ENCODE measurements at places on chromosomes 3 and 15.

DNA sequence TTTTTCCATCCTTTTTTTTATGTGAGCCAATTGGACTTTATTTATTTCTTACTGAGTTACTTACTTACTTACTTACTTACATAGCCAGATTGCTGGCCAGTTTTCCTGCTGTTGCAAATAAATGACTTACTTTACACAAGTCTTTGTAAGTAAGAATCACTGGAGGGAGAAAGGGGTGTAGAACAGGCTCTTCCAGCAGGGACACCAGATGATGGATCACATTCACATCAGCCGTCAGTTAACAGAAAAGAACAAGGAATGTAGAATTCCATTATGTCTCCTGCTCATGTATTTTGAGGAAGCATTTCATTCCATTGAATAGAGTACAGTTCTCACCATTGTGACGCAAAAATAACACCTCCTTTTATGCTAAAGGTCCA is 188.6 kb downstream of the FNDC3B start:
- DNase-seq: no peak

GRCh38 chr3:194203482-194204041 is 67.6 kb downstream of the HES1 start:
- DNase-seq: no peak

GRCh38 chr3:108495717-108496116 is 14.7 kb downstream of the MYH15 start:
- no peak for DNase-seq

DNA sequence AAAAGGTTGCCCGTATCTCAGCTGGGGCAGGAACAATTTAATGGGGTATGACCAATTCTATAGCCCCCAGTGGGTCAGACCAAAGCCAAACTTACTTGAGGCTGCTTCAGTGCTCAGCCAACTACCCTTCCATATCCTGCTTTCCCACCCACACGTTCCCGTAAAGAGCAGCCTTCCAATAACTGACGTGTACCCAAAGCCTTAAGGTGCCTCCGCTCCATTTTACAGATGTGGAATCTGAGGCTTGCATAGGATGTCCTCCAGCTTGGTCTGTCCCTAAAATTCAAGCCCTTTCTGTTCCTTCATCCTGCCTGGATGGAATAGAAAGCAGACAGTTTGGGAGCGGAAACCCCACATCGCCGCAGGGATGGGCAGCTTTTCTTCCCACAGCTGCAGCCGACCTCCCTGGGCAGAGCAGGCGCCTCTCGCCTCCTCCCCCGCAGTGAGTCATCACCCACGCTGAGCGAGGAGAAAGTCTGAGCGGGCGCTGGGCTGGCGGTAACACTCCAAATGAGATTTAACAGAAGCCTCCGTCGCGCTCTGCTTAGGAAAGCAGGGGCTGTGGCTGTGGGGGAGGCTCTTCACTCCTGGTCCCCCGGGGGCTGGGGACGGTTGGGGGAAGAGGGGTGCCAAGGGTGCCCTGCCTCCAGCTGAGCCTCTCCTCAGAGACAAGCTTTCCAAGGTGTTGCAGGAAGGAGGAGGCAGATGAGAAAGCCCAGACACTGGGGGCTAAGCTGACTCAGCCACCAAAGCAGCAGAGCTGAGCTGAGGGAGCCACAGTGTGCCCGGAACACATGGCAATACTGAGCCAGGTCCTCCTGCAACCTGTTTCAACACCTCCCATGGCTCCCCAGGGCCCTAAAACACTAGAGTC is 57.8 kb upstream of the HRH1 start:
- DNase-seq: no peak

GRCh38 chr3:28349469-28350000 is 911 bp upstream of the AZI2 start:
- DNase-seq: no peak

DNA sequence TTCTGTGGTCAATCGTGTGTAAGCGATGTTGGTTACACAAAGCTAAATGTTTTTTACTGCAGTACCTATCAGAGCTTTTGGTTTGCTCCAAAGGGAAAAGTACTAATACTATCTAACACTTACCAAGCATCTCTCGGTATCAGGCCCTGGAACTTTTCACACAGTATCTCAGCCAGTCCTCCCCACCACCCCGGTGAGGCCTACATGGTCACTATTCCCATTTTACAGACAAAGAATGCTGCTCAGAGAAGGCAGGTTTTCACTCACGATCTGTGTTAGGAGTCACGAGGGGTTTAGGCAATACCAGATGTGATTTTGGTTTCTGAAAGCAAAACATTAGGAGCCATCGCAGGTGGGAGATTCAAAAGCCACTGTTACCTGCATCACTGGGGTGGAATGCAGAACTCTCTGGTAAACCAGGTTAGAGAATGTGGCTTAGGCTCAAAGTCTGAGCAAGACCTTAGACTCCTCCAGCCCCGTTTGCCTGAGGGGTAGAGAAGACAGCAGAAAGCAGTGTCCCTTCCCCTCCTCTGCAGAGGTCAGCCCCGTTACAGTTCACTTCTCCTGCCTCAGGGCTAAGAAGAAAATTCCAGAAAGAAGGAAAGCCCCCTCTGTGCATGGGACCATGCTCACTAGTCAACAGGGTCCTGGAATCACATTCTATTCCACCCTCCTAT is 57.2 kb downstream of the XXYLT1 start:
- no peak for DNase-seq

DNA sequence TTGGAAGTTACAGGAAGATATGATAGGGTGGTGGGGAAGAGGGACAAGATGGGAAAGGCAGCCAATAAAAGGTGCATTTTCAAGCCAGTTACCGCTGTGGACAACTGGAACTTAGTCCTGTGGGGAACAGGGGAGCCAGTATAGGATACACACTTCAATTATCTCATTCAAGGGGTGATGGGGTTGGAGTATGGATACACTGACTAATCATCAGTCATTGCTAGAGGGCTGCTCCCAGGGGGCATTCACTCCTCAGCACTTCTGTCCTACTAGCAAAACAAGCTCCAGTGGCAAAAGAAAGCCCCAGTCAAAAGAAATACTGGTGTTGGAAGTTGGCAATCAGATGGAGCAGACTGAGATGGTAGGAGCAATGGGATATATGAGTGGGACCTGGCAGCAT is 183.4 kb upstream of the GADL1 start:
- DNase-seq: no peak

GRCh38 chr3:40317061-40317855 is 7.8 kb downstream of the EIF1B start:
- DNase-seq: peak; percentile 81

- DNase-seq: no peak
These were observed 74.8 kb downstream of the NR1I2 start for GRCh38 chr3:119856695-119857094.

Data from hematopoietic multipotent progenitor cell (in vitro differentiated cells).